ENCODE measurements at places on chromosomes 2 and 18. TPM values are rescaled to one million over a fixed set of nuclear protein-coding genes. Genes with fewer than 3 reads are reported as not detected.

SP140L gene
- total RNA-seq, result 96.2 TPM

TMEM200C gene
- not detected for total RNA-seq

TSPYL6 gene
- not detected for total RNA-seq

NEB gene
- total RNA-seq, result 0.31 TPM

ALPI gene
- total RNA-seq, result not detected

STPG4 gene
- total RNA-seq, result not detected

XDH gene
- total RNA-seq, result not detected

EML4 gene
- total RNA-seq, result 89.7 TPM

CD8B2 gene
- 3.6 TPM for total RNA-seq

GRCh38 chr2:70173520-70173919 lies 17.3 kb downstream of the C2orf42 start:
- H3K4me1 ChIP-seq, result no peaks in the 10 kb centered on the region
- no peaks in the 10 kb centered on the region for H3K27me3 ChIP-seq
- H3K36me3 ChIP-seq, result peaks cover 32% of the 10 kb centered on the region
- no peak overlapping the region for H3K4me3 ChIP-seq
- no peak for DNase-seq
- H3K27ac ChIP-seq, result no peak overlapping the region

GRCh38 chr2:189465478-189465877 lies 24.2 kb downstream of the WDR75 start:
- H3K27ac ChIP-seq, result no peak overlapping the region
- DNase-seq, result no peak
- no peaks in the 10 kb centered on the region for H3K27me3 ChIP-seq

DNA sequence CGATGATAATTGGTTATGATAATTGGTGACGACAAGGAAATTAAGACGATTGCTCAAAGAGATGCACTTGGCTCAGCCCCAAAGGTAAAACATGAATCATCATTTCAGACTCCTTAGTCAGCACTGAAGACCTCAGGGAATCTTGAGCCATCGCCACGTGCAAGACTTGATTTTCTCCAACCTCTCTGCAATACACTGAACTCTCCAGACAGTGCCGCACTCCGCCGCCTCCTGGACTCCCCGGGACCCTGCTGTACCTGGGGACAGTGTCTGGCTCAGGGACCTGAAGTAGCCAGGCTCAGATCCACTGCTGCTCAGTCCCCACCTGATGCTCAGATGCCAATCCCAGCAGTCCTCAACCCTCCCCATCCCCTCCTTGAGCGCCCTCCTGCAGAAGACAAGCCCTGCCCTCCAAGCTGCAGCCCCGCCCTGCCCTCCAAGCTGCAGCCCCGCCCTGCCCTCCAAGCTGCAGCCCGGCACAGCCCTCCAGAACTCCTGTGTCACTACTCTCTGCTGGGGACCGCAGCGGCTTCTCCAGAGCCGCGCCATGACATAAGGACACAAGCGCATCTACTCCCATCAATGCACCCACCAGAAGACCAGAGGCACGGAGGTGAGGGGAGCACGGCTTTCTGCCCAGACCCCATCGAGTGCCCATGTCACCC lies 1.1 kb downstream of the TMEM18 start:
- H3K4me3 ChIP-seq, result peak overlapping the region; percentile 92
- no peaks in the 10 kb centered on the region for H3K27me3 ChIP-seq
- H3K4me1 ChIP-seq, result peaks cover 42% of the 10 kb centered on the region
- DNase-seq, result peak; percentile 65
- peaks cover 51% of the 10 kb centered on the region for H3K36me3 ChIP-seq

DNA sequence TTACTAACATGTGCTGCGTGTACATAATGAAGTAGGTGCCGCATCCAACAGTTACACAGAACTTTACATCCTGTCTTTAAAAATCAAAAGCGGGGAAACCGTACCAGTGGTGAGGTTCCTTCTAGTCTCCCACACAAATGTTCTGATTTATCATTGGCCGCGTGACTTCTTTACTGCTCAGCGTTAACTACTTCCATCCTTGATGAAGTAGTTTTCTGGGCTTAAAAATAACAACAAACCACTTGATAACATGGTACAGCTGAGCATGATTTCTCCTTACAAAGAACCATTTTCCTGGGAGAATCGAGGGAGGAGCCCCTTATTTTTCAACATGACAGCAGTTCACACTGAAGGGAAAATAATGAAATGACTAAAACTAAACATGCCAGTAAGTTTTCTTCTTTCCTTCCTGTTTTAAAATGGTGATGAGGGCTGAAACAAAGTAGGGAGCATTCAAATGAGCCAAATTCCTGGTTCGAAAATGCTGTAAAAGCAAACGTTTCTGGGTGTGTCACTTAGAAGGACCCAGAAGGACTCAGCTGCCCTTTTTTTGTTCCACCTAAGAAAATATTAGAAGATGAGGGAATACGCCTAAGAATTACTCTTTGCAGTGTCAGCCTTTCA lies 9.9 kb downstream of the EMILIN2 start:
- no peak overlapping the region for H3K27ac ChIP-seq
- peaks cover 1% of the 10 kb centered on the region for H3K36me3 ChIP-seq
- H3K27me3 ChIP-seq, result peaks cover 19% of the 10 kb centered on the region
- DNase-seq, result no peak
- H3K4me1 ChIP-seq, result peaks cover 2% of the 10 kb centered on the region

DNA sequence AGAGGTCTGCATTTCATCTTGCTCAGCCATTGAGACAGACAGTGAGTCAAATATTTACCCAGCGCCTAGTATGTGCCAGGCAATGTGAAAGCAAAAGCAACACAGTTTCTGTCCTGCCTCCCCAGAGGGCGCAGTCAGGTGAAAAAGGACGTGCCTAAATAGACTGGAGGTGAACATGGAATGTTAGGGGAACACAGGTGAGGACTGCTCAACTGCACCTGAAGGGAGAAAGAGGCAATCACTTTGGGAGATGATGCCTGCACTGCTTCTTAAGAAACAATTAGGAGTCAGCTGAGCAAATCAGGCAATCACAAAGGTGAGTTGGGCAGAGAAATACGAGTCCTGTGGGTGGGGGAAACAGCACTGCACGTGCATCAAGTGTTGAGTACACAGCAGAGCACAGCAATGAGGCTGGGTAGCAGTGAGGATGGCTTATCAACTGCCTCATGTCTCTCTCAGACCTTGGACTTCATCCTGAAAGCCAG lies 218.3 kb upstream of the SMAD7 start:
- peak overlapping the region; percentile 51 for H3K27ac ChIP-seq
- peaks cover 11% of the 10 kb centered on the region for H3K36me3 ChIP-seq

GRCh38 chr2:134405611-134406081 lies 151.8 kb downstream of the MGAT5 start:
- H3K27ac ChIP-seq, result no peak overlapping the region
- H3K4me1 ChIP-seq, result peaks cover 29% of the 10 kb centered on the region
- no peaks in the 10 kb centered on the region for H3K27me3 ChIP-seq
- DNase-seq, result no peak

DNA sequence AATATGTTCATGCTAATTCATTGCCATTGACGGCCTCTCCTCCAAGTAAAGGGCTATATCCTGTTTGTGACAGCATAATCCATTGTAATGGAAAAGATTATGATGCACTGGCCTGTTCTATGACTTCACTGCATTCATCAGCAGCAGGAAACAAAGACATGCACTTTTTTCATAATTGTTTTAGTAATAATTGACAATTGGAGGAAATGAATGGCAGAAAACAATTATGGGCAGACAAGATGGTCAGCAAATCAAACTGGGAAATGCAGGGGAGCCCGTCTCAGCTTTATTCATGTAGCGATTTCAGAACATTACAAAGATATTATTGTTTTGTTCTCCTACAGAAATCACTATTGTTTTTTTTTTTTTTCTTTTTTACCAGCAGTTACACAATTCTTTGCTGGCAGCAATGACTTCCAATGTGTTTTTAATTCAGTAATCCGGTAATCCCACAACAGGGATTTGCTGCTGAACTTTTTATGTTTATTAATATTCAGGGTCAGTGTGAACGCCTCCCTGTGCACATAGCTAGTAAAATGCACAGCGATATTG lies 33.8 kb upstream of the RASGRP3 start:
- H3K4me3 ChIP-seq, result no peak overlapping the region
- no peaks in the 10 kb centered on the region for H3K4me1 ChIP-seq
- no peak overlapping the region for H3K27ac ChIP-seq
- no peaks in the 10 kb centered on the region for H3K36me3 ChIP-seq
- no peak for DNase-seq

GRCh38 chr18:33076601-33077000 lies 303.8 kb upstream of the KLHL14 start:
- no peak for DNase-seq
- no peak overlapping the region for H3K27ac ChIP-seq
- no peak overlapping the region for H3K4me3 ChIP-seq
- H3K27me3 ChIP-seq, result no peaks in the 10 kb centered on the region
- no peaks in the 10 kb centered on the region for H3K4me1 ChIP-seq

GRCh38 chr2:36562973-36563532 lies 34.9 kb downstream of the FEZ2 start:
- no peak for DNase-seq
- peaks cover 14% of the 10 kb centered on the region for H3K36me3 ChIP-seq
- H3K4me1 ChIP-seq, result peaks cover 5% of the 10 kb centered on the region
- no peak overlapping the region for H3K27ac ChIP-seq

DNA sequence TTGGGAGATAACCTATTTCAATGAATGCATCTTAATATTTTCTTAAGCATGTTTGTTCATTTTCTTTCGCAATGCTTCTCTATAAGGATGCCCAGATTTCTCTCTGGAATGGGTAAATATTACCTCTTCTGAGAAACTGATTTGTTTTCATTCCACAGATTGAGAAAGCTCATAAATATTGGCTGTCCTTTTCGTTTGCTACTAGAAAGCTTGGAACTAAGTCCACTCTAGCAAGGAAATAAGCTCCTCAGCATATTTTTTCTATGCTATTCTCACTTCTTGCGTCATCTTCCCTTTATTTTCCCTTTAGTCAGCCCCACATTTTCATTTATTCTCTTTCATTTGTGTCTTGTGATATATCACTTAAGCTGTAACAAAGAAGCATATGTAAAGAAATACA lies 76.3 kb downstream of the ANTXR1 start:
- peaks cover 25% of the 10 kb centered on the region for H3K27me3 ChIP-seq
- no peak overlapping the region for H3K27ac ChIP-seq
- H3K4me1 ChIP-seq, result no peaks in the 10 kb centered on the region
- no peak for DNase-seq

DNA sequence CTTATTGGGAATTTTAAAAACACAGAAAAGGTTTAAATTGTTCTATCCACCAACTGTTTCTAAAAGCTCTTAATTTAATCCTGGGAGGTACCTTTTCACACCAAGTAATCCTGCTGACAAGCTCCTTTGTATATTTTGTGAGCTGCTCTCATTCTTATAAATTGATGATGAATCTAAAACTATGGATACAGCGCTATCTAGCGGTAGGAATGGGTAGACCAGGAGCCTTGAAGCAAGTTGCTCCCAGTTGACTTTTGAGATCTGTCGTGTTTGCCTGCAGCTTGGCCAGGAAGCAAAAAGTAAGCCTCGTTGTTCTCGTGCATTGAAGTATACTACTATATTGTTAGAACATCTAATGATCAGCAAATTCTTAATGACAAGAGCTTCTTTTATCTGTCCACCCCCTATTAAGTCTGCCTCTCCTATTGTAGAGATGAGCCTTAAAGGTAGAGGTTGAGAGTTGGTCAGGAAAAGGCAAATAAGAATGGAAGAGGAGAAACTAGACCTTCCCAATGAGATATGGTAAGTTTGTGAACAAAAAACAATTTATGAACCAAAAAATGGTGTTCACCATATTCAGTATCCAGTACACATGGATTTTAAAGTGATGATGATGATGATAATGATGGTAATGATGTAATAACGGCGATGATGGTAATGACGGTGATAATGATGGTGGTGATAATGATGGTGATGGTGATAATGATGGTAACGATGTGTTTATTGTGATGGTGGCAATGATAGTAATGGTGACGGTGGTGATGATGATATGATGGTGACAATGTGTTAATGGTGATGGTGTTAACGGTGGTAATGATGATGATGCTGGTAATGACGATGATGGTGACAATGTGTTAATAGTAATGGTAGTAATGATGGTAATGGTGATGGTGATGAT lies 212.1 kb upstream of the NCKAP5 start:
- H3K4me3 ChIP-seq, result no peak overlapping the region
- H3K36me3 ChIP-seq, result no peaks in the 10 kb centered on the region
- no peaks in the 10 kb centered on the region for H3K27me3 ChIP-seq
- no peak overlapping the region for H3K27ac ChIP-seq
- DNase-seq, result peak; percentile 45
- no peaks in the 10 kb centered on the region for H3K4me1 ChIP-seq

- H3K27me3 ChIP-seq, result peaks cover 41% of the 10 kb centered on the region
- no peak for DNase-seq
- H3K36me3 ChIP-seq, result no peaks in the 10 kb centered on the region
- peak overlapping the region; percentile 78 for H3K4me3 ChIP-seq
- H3K4me1 ChIP-seq, result peaks cover 10% of the 10 kb centered on the region
Observed at GRCh38 chr2:127108090-127108523, 1.2 kb upstream of the BIN1 start.

DNA sequence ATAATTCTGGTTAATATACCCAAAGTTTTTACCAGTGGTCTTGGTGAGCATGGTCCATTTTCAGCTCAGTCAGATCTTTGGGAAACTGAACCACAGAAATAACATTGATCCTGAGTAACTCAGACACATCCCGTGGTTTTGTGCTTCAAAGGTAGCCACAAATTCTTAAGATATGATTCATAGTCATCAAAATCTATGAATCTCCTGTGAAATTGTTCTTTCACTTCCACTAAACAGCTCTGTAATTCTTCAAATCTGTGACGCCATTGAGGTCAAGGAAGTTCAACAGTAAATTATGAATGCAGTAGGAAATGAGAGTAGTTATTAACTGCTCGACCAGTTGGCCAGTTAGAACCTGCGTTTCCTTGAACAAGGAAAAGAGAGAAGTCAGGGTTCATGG lies 147.3 kb downstream of the IRS1 start:
- peaks cover 18% of the 10 kb centered on the region for H3K36me3 ChIP-seq
- no peak overlapping the region for H3K4me3 ChIP-seq
- no peak for DNase-seq
- H3K27ac ChIP-seq, result no peak overlapping the region

DNA sequence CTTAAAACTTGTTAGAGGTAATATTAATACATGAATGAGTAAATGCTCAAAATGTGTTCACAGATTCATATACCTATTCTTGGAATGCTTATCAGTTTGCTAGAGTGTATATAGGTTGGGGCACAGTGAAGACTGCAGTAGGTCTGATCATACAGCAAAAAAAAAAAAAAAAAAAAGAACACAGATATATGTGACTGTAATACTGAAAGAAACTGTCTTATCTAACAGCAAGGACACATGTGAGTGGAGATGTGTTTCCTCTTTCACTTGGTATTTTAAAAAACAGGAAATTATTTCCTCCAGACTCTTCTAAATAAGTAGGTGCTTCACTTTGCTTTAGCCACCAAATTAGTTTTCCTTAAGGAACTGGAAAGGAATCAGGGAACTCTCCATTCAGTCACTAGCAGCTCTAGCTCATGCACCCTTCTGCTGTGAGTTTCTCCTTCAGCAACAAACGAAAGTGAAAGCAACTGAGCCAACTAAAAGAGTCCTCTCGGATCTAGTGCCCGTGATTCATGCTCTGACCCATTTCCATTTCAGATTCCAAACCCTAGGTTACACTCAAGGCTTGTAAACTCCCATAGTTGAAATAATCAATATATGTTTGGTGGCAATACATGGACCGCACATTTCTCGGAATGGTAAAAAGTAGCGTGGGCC lies 98.5 kb downstream of the DSEL start:
- peak; percentile 45 for DNase-seq
- H3K36me3 ChIP-seq, result no peaks in the 10 kb centered on the region
- H3K4me1 ChIP-seq, result peaks cover 12% of the 10 kb centered on the region
- H3K4me3 ChIP-seq, result peak overlapping the region; percentile 63

GRCh38 chr18:3720159-3720558 lies 270.2 kb downstream of the TGIF1 start:
- DNase-seq, result no peak
- H3K36me3 ChIP-seq, result no peaks in the 10 kb centered on the region
- H3K27me3 ChIP-seq, result peaks cover 12% of the 10 kb centered on the region
